HL-60 (cell line): ENCODE measurements at places on chromosomes 16 and 17.

DNA sequence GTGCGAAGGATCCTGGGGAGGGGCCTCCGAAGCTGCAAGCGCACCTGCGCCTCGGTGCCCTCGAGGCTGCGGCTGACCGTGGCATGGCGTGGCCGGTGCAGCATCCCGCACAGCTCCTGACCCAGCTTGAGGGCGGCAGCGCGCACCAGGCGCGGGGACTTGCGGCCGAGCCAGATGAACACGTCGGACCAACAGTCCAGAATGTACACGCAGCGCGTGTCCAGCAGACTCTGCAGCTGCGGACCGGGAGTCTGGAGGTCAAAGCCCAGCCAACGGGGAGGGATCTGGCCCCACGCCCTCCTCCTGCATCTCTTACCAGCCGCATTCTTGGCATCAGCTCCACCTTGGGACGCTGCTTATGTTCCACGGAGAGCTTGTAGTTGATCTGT is 10.9 kb downstream of the FLII start:
- DNase-seq = no peak

GRCh38 chr16:80092681-80093080 is 448.1 kb upstream of the DYNLRB2 start:
- no peak for DNase-seq

GRCh38 chr17:38748149-38748891 is at the start of gene PCGF2:
Gene PCGF2 (minus strand): TSS chr17:38748336. CDS start chr17:38740402, 7,934 bp downstream.
- no peak for DNase-seq

GRCh38 chr17:61849674-61850073 is 13.7 kb downstream of the BRIP1 start:
- DNase-seq = no peak

DNA sequence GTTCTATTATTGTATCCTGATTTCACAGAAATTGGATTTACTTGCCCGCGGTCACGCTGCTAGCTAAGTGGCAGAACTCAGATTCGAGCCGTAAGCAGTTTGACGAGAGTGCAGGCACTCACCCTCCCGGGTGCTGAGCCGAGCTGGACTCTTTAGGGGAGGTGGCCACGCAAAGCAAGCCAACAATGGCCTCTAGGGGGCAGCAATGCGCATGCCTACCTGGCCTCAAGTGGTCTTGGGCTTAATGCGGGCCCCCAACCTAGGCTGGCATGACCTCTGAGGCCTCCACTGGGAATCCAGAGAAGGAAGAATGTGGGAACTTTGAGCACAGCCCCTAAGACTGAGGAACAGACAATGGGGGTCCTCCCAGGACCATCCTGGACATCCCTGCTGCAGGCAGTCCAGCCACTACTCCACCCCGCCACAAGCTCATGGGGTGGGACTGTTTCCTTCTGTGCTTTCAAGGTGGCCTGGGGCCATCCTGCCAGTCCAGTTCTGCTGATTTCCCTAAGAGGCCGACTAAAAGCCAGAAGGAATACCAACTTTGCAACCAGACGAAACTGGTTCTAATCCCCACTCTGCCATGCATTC is 276.5 kb downstream of the XYLT1 start:
- DNase-seq = peak; percentile 30

- DNase-seq = no peak
Observed at GRCh38 chr16:24002619-24003018, 166.8 kb downstream of the PRKCB start.

GRCh38 chr16:69397821-69398521 is 12.2 kb upstream of the TERF2 start:
- no peak for DNase-seq

DNA sequence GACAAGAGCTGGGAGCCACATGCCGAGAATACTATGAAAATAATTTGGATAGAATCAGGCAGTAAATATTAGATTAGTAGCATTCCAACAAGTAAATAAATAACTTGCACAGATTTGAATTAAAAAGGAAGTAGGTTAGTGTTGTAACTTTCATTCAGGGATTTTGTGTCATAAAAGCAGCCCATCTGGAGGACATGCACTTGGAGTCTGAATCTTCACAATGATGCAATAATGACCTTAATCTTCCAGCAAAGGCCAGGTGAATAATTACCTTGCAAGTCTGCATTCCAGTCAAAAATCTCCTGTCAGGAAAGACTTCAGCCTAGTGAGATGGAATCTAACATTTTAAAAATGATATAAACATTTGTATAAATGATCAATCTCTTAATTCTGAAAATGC is 518.1 kb downstream of the KCNJ2 start:
- no peak for DNase-seq

- no peak for DNase-seq
Observed at GRCh38 chr16:23323224-23324030, 21.3 kb downstream of the SCNN1B start.

DNA sequence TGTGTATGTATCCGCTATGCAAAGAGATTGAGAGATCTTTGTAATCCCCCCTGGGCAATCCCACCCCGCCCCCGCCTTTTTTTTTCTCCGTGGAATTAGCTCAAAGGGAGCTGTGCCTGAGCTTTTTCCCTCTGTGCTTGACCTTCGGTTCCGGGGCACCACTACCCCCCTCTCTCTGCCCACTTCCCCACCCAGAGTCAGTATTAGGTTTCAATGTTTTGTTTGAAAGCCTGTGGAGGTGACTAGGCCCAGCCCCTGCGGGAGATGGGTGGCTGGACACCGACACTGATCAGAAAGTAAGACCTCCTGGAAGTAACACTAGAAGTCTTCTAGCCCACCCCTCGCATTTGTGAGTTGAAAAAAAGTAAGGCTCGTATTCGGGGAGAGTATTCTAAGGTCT is 7.0 kb downstream of the CBLN1 start:
- DNase-seq = no peak

DNA sequence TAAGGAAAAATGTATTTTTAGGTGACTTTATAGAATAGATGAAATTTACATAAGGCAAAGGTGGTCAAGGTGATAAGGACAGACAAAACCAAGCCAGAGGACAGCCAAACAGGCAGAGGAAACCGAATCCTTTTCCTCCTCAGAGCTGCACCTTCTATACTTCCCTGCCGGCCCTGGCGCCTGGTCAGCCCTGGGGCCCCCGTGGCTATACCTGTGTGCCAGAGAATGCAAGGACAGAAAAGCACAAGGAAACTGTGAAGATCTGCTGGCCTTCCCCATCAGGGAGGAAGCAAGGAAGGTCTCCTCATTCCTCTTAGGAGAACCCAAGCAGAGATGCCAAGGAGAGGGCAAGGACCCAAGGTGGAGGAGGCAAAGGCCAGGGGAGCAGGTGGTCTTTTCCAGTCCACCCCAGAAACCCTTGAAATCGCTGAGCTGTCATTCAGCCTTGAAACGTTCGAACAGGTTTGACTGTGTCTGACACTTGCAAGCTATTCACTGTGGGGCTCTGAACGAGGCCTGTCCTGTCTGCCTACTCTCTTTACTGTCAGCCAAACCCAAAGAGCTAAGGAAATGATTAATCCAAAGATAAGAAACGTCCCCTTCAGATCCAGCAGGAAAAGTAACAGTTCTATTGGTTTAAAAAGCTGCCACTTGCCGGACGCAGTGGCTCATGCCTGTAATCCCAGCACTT is 114.4 kb downstream of the XYLT1 start:
- no peak for DNase-seq

GRCh38 chr17:46979147-46979863 is at the start of gene RPRML:
Gene RPRML (minus strand): TSS chr17:46979253. CDS start chr17:46979007, 246 bp downstream.
- no peak for DNase-seq

GRCh38 chr16:54324716-54325115 is 38.1 kb upstream of the IRX3 start:
- DNase-seq = no peak

GRCh38 chr17:82023447-82024241 is 539 bp downstream of the LRRC45 start:
- peak; percentile 54 for DNase-seq

DNA sequence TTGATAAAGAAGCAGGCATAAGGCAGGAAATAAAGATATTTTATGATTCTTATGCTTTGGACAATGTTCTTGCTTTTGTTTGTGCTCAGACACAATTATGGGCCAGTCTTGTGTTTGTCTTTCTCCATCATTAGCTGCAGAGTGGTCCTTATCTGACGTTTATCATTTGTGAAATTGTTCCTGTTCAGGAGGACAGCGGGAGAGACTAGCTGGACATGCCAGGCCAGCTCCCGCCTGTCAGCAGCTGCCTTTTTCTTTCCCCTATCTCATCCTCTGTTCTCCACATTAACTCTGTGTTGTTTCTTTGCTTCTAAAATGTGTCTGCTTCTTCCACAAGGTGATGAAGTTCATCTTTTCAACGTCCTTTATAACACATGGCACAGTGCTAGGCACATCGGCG is 333.5 kb downstream of the NPIPA8 start:
- DNase-seq = no peak

DNA sequence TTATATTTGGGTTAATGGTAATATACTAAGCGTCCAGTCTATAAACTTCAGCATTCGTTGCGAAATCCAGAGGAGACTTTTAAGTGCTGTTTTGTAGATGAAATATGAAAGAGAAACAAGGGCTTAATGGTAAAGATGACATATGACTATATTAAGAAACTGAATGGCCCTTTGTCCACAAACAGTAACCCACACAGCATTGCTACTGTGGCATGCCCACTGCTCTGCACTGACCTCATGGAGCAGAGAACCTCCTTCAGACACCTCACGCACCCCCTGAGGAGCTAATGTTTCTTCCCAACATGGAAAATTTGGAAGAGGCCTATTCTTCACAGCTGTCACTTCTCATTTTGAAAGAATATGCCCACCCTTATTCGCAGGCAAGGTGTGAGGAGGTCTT is 26.7 kb downstream of the ASPA start:
- no peak for DNase-seq

- no peak for DNase-seq
Observed at GRCh38 chr17:59786213-59786535, 78.7 kb downstream of the VMP1 start.

GRCh38 chr17:14261406-14261805 is 24.7 kb upstream of the CDRT15 start:
- DNase-seq = no peak

- DNase-seq = no peak
Observed at GRCh38 chr16:2178321-2179106, 17.9 kb downstream of the CASKIN1 start.

GRCh38 chr16:29824589-29825144 is 4.4 kb downstream of the MVP start:
- DNase-seq = no peak

DNA sequence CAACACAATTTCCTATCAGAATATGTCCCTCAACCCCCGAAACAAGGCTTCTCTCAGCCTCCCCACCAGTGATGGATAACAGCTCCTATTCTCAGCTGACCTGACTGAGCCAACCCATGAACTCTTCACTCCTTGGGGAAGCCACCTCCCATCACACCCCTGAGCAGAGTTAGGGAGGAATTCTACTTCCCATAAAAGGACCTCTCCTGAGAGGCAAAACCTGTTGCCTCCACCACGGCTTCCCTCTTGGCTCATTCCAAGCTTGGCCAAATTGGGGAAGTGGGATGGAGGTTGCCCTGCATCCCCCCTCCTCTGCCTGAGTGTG is 5.7 kb upstream of the RASL10B start:
- no peak for DNase-seq

DNA sequence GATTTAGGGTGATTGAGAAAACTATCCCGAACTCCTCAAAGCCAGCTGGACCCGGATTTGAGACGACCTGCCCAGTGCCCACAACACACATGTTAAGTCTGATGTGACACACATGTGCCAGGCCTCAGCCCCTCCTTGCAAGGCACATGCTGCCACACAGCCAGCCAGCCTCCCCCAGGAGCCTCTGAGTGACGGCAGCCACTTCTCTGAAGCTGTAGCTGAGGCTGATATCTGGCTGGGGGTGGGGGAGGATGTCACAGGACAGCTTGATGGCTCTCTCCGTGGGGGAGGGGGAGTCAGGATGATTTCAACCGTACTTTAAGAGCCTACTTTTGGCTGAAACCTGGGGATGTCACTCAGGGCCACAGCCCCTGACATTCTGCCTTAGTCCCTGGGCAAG is 40.9 kb downstream of the SRCIN1 start:
- no peak for DNase-seq

- DNase-seq = no peak
Observed at GRCh38 chr16:27728691-27729090, 178.7 kb downstream of the KATNIP start.

GRCh38 chr17:21119247-21119918 is 7.4 kb upstream of the DHRS7B start:
- DNase-seq = peak; percentile 63

- no peak for DNase-seq
Observed at GRCh38 chr17:4751932-4752331, 12.2 kb upstream of the CXCL16 start.

DNA sequence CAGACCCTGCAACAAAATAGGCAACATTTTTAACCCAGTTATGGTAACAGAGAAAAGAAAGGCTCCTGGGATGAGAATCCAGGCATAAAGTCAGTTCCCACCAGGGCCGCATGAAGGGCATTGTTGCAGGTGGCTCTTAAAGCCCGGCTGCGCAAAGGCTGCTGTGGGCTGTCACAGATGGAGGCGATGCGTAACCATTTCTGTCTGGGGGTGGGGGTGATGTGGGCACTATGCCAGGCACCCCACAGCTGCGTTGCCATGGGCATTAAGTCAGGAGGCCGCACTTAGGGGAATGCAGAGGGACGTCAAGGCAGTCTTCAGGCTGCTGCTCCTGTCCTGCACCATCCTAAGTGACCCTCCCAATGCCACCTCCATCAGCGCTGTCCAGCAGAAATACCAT is 228.4 kb downstream of the CPPED1 start:
- no peak for DNase-seq

DNA sequence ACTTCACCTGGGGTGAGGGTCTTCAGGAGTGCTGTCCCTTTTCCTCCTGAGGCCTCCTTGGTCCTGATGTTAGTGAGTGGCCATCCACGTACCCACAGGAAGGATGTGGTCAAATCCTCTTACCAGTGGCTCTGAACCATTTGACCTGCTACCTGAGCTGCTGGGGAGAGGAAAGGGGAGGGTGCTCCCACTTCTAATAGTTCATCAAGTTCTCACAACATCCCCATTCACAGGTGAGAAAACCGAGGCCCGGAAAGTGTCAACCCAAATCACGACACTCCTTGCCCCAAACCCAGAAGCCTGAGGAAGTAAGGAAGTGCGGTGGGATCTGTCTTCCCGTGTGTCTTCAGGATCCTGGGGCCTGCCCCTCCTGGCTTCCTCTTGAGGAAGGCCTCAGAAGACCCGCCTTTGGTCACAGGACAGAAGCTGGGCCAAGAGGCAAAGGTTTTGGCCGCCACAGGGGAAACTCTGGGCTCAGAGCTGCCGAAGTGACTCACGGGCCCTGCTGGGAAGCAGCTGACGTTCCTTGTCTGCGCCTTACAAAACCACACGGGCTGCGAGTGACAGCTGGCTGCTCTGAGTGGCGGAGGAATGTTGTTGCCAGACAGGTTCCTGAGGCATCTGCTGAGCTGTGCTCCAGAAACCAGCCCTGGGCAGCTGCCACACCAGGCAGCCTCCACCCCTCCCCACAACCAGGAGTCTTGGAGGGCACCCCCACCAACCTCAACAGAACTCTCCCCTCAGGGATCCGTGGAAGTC is 13.9 kb upstream of the KIFC3 start:
- DNase-seq = peak; percentile 56
